Activated CD4-positive, alpha-beta T cell treated with anti-CD3 and anti-CD28 coated beads, Interleukin-10, Interleukin-2, amounts not matched to agents 100 ng/mL and 50 ng/mL, durations not matched to agents 16 hours and 8 hours (primary cell): ENCODE measurements at places on chromosomes 6 and 20.
A peak's percentile ranks its signal among the peaks of the same experiment; 100 is the strongest.

DNA sequence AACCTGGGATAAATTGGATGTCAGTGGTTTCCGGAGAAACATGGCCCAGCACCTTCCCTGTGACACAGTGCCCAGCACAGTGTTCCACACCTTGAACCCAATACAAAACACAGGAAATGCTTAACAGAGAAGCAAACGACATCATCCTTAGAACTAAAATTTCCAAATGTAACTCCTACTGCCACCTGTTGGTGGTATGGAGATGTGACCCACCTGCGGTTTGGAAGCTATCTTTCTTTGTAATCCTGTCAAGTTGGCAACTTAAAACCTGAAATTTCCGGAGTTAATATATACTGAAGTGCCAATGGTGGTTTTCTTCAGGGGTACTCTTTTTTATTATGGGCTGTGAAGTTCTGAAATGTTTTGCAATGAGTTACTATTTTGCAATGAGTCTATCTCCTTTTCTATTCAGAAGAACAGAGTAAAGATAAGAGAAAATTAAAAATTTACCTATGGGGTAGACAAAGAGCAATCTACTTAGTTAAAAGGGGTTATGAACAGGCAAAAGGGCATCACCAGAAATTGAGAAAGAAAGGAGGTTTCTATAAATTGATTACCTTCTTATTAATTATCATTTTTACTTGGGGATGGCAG is 658.8 kb downstream of the PTPRT start:
- peak; percentile 8 for DNase-seq

GRCh38 chr20:3509064-3509463 is 38.2 kb downstream of the ATRN start:
- peak; percentile 46 for DNase-seq

DNA sequence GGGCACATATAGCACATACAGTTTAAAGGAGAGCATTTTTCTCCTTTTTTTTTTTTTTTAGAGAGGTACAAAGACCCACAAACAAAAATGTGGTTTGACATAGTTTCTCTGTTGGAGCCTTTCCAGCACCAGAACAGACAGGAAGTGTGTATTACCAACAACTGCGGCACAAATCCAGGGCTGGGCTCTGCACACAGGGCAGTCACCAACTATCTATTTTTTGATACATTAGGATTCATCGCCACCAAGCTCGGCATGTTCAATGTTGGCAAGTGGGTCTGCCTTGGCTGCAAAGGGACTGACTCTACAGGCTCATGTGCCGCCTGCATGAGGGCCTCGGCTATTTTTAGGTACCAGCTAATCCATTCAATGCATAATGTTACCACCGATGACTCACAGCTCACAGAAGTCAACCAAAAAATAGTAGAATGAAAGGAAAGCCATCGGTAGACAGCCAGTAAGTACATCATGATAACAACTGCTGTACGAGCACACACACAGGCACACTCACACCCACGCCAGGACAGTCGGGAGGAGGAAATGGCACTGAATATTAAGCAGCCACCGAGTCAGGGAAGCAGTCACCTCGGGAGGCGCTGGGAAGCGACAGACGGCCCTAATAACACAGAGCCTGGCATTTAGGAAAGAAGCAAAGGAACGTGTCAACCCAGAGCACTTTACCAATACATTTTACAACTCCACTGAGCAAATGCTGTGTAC is 81.6 kb downstream of the GMPR start:
- DNase-seq, result peak; percentile 86

GRCh38 chr20:22063753-22064152 is 358.3 kb downstream of the PAX1 start:
- DNase-seq, result no peak

GRCh38 chr6:82114748-82115147 is 132.8 kb downstream of the IBTK start:
- DNase-seq, result no peak

DNA sequence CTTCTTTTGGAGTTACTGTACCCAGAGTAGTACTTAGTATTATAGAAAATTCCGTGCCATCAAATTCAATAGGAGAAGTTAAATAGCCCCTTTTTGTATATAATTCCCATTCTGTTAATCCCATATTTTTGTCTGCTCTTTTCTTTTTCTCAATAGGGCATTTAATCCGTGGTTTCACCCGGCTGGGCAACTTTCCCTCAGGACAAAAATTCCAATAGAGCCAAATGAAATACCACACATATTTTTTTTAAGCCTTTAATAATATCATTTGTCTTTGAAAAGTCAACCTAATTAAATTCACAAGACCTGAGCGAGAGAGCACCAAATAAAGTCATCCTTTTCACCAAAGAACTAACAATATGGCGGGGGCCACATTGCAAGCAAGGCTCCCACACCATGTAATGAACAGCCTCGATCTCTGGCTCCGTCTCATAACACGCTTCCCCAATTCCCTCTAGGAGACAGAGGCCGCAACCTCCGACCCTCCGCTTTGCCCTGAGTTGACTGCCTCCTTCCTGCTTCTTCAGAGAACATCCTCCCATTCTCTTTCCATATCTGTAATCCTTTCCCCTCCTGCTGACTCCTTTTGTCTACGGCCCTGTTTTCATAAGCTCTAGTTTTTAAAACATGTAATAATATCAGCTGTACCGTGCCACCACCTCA is 13.6 kb downstream of the NHSL1 start:
- no peak for DNase-seq

GRCh38 chr6:159761129-159761872 is 544 bp upstream of the ACAT2 start:
- no peak for DNase-seq

GRCh38 chr20:24361541-24361940 is 107.9 kb upstream of the SYNDIG1 start:
- no peak for DNase-seq

- DNase-seq, result no peak
Observed at GRCh38 chr6:29917857-29918256, 24.5 kb upstream of the HLA-A start.

DNA sequence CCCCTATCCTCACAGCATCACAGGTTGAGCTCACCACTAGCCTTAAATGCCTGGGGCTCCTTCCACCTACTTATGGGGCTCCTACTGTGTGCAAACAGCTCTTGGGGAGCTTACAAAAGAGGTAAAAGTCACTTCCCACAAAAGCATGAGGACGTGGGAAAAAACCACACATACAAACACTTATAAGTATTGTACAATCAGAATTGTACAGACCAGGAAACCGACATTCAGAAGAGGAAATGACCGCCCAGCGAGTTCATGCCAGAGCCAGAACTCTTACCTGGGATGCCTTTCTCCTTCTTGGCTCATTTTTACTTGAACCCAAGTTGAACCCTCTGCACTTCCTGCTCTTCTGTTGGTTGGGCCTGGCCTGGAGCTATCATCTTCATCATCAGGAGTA is 6.3 kb upstream of the PPP1R16B start:
- DNase-seq, result no peak

DNA sequence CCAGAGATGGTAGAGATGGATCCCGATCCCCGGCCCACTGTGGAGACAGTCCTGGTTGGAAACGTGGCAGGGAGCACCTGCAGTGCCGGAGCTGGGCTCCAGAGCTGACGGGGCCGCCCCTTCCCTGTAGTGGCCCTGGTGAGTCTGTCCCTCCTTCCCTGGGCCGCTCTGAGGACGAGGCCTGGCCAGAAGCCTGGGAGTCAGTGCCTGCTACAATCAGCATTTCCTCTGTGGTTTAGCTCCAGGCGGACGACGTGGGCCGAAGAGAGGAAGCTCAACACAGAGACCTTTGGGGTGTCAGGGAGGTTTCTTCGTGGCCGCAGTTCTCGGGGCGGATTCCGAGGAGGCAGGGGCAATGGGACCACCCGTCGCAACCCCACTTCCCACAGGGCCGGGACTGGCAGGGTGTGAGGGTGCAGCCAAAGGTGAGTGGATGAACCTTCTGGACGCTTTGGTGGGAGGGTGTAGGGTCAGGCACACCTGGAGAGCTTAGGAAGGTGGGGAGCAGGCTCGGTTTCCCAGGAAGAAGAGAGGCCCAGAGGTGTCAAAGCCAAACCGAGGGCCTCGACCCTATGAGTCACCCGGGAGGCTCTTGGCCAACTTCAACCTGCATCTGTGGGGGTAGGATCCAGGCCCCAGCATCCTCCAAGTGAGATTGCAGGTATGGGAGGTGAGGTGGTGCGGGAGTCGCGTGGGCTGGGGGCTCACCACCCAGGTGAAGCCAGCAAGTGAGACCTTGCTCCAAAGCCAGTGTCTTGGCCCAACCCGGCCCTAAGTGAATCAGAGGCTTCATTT is 9.9 kb downstream of the PSMA7 start:
- DNase-seq, result no peak

GRCh38 chr6:30463242-30463641 is 26.1 kb upstream of the HLA-E start:
- peak; percentile 10 for DNase-seq

DNA sequence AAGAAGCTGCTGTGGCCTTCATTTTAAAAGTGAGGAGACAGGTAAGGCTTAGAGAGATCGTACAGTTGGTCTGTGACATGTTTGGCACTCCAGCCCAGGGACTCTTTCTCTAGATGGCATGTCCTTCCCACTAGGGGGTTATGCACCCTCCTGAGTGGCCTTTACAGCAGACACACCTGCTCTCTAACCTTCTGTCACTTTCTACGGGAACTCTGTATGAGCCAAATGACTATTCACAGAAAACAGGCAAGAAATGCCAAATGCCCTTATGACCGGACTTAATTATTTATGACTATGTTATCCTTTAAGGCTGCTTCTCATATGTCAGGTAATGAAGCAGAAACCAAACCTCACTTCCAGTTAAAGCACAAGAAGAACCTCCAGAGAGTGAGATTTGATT is 91.2 kb downstream of the MAP3K5 start:
- no peak for DNase-seq

GRCh38 chr20:46350201-46350985 is 42.1 kb upstream of the CDH22 start:
- DNase-seq, result peak; percentile 57

- DNase-seq, result peak; percentile 85
Observed at GRCh38 chr6:166417285-166417691, 34.5 kb upstream of the MPC1 start.

GRCh38 chr6:95431637-95432228 is 145.6 kb upstream of the MANEA start:
- peak; percentile 23 for DNase-seq

DNA sequence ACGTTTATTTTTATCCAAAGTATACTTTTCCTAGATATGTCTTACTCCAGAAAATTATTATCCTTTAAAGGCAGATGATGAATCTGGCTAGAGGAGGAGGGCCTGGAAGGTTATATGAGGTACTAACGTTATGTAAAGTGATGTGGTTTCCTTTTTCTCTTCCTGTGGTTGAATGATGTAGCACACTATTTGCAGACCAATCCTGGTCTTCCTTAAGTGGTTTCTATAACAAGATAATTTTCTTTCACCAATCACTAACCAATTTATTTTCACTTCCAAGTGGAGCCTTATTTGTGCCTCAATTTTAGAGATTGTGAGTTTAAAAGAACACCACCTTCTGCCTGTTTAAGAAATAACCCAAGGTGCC is 154.6 kb upstream of the SOX4 start:
- peak; percentile 50 for DNase-seq

DNA sequence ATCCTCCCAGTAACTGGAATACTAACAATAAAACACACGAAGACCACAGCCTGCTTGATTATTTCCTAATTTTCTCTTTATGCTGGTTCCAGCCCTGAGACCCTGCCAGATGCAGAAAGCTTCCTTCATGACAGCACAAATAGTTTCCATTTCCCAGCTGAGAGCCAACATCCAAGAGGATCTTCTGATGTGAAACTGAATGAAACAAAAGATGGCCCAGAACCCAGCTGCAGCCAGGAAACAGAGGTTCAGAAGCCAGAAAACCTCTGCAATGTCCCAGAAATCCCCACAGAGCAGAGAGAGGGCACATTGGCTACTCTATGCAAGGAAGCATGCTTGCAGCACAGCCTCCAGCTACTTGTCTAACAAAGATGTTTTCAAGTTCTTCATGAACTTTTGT is 61.8 kb upstream of the PLEKHG1 start:
- no peak for DNase-seq

GRCh38 chr6:16437984-16438383 is 199.6 kb downstream of the GMPR start:
- peak; percentile 63 for DNase-seq

- peak; percentile 69 for DNase-seq
Observed at GRCh38 chr6:34248198-34248726, 544 bp downstream of the SMIM29 start.

GRCh38 chr20:43450841-43451799 is 6.6 kb upstream of the SRSF6 start:
- no peak for DNase-seq

GRCh38 chr6:124979294-124979678 is 17.0 kb downstream of the RNF217 start:
- no peak for DNase-seq

GRCh38 chr20:43243672-43244269 is 54.1 kb upstream of the PTPRT start:
- peak; percentile 4 for DNase-seq

DNA sequence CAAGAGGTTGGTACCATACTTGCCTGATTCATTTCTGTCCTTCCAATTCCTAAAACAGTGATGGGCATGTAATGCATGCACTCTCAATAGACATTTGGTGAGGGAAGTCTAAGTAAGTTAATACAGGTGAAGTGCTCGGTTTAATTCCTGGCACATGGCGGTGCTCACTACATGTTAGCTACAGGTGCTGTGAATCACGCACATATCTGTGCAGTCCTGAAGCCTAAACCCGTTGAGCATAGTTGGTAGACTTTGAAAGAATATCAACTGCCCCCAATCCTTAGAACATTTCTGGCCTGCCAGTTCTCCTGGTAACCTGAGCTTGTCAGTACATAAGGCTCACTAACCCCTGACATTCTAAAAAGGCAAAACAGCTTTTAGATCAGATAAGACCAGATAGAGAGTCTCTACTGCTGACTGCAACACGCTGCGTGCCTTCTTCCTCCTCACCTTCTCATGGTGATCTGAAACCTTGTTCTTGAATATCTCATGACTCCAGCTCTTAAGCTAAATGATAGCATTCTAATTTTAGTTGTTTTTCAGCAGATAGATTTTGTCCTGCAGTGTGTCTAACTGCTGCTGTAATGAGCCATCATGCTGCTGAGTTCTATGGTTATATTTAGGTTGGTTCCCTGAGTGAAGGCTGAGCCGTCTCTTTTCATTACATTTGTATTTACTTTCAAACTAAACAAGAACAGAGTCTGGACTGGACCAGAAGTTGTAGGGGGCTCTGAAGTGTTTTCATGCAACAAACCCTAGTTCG is 328.5 kb upstream of the QKI start:
- DNase-seq, result no peak

DNA sequence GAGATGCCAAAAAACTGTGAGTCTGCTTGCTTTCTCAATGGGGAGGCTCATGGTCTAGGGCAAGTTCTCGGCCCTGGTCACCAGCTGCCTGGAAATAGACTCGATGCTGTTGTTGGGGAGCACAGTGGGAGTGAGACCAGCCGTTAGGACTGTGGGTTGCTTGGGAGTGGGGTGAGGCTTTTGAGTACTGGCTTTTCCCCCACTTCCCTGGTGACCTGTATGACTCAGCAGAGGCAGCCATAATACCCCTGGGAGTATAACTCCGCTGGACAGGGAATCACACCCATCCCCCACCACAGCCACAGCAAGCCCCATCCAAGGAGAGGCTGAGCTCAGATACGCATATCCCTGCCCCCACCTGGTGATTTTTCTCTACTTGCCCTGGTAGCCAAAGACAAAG is 48.9 kb upstream of the OGFRL1 start:
- no peak for DNase-seq
